Midbrain (tissue), 1 donor: ENCODE measurements at places on chromosomes 16 and 17.

DNA sequence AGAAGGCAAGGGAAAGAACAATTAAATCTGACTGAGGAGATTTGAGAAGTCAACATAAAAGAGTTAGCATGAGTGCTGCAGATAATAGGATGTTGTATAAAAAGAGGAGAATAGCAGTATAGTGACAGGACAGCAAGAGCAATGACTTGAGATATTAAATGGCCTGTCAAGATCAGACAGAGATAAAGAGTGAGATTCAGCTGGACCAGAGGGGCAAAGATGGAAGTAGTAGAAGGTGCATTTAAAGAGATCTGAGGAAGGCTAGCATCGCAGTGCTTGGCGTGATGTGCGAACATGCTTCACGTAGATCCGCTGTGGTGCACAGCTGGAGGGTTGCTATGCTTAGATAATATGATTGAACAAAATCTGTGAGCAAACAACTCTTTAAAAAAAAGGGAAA lies 1422.6 kb upstream of the CDH8 start:
- no peak for DNase-seq

- no peak for DNase-seq
These were observed 9.2 kb upstream of the GLIS2 start for GRCh38 chr16:4306470-4307214.

- DNase-seq: no peak
These were observed 104.0 kb downstream of the FOXL1 start for GRCh38 chr16:86682219-86682904.

DNA sequence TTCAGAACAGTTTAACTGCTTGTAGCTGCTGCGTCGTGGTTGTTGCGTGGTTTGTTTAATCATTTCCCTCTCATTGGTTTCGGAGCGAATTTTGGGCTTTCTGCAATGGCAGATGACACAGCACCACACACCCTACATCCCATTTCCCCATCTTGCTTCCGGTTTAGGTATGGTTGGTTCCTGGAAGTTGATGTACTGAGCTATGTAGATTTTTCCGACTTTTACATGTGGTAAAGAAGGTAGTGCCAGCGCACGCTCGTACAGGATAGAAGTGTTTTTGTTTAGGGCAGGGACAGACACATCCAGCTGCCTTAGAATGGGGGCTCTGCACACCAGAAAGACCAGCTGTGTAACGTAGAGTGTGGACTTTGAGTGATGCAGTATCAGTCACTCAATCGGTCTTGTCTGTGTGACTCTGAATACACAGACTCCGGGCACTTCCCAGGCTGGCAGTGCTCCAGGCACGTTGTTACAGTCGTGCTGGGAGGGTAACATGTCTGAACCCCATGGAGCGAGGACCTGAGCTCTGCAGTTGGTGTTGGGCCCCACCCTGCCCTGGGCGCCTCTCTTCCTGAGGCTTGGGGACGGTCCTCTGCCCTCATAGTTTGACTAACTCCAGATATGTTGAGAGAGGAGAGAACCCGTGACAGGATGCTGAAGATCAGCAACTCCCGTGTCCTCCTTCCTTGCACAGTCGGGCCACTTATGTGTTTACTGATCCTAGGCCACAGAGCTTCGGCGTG lies 172.0 kb upstream of the CHMP6 start:
- no peak for DNase-seq

- no peak for DNase-seq
These were observed 61.0 kb downstream of the PRMT7 start for GRCh38 chr16:68371706-68372380.

DNA sequence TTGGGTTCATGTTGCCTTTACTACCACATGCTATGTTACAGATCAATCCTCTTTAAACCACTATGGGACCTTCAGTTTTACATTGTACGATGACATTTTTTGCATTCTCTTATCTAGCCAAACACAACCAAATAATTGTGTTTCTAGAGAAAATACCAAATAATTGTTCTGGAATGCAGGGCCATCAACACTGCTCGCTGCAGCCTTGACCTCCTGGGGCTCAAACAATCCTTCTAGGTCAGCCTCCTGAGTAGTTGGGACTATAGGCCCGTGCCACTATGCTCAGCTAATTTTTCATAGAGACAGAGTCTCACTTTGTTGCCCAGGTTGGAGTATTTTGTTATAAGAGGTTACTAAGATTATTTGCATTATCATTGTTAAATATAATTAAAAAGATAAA lies 237.5 kb upstream of the PMFBP1 start:
- DNase-seq: no peak

DNA sequence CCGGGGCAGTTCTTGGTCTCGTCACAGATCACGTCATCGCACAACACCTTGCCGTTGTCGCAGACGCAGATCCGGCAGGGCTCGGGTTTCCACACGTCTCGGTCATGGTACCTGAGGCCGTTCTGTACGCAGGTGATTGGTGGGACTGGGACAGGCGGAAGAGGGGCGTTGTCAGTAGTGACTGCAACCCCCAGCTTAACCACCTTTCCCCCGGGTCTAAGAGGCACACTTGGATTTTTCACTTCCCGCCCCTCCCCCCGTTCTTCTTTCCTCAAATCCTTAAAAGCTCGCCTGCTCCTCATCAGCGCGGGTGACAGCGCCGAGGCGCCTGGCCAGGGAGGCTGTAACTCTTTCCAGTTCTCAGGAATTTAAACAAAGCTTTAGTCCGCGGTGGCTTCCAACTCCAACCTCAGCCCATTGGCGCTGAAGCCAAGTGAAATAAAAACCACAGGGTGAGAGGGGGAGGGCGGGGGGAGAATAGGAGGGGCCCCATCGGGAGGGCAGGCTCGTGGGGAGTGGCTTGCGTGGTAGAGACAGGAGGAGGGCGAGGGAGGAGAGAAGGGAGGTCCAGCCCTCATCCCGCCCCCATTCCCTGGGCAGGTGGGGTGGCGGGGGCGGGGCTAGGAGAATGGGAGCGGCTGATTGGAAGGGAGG lies 1.5 kb downstream of the COL1A1 start:
- peak; percentile 33 for DNase-seq

DNA sequence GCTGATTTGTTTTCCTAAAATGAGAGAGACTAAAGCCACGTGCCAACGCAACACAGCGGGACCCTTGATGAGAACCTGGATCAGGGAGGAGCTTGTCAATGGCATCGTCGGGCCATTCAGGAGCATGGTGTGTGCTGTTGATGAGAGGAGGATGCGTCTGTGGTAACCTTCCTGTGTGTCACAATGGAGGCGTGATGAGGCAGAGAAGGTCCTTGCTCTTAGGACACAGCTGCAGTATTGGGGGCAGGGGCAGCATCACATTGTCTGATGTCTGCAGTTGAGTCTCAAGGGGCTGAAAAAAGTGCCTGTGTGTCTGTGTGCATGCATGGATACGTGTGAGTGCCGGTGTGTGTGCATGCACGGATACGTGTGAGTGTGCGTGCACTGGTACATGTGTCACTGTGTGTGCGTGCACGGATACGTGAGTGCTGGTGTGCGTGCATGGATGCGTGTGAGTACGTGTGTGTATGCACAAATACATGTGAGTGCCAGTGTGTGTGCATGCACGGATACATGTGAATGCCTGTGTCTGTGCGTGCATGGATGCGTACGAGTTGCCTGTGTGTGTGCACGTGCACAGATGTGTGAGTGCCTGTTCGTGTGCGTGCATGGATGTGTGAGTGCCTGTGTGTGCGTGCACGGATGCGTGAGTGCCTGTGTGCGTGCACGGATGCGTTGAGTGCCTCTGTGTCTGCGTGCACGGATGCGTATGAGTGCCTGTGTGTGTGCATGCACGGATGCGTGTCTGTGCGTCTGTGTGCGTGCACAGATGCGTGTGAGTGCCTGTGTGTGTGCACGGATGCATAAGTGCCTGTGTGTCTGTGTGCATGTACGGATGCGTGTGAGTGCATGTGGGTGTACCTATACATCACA lies 39.3 kb downstream of the BAIAP2 start:
- DNase-seq: no peak

- no peak for DNase-seq
These were observed 90.4 kb downstream of the PARN start for GRCh38 chr16:14539631-14540030.

DNA sequence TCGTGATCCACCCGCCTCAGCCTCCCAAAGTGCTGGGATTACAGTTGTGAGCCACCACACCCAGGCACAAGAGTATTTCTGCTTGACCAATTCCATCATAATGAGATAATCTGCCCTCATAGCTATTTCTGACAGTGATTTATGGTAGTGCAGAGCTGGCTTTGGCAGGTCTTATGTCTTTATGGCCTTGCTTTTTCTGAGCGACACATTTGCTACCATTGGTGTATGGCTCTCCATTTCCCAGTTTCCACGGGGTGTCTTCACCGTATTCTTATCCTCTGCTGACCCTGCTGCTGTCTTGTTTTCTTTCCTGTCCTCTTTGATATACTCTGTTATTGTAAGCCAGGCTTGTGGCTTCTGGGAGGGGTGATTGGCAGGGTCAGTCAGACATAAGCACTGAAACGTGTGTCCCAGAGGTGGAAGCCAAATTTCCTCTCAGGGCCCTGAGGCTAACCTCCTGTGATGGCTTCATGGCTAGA lies 161.1 kb upstream of the TBX2 start:
- DNase-seq: no peak

DNA sequence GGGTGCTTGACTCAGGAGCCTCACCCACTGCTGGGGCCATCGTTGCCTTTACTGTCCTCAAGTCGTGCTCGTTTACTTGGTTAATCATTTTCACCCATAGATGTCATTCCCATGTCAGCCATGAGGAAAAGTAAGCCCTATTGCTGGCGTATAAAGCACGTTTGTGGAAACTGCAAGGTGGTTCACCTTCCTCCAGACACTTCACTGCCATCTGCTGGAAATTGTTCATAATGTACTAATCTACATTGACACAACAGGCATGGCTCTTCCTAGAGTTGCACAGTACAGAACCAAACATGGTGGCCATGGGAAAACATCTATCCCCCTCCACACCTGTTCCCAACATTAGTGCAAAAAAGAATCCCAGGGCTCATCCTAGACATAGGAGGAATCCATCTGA lies 116.6 kb downstream of the ZNF18 start:
- peak; percentile 26 for DNase-seq

- no peak for DNase-seq
These were observed 311.1 kb downstream of the XYLT1 start for GRCh38 chr16:17159617-17160016.

DNA sequence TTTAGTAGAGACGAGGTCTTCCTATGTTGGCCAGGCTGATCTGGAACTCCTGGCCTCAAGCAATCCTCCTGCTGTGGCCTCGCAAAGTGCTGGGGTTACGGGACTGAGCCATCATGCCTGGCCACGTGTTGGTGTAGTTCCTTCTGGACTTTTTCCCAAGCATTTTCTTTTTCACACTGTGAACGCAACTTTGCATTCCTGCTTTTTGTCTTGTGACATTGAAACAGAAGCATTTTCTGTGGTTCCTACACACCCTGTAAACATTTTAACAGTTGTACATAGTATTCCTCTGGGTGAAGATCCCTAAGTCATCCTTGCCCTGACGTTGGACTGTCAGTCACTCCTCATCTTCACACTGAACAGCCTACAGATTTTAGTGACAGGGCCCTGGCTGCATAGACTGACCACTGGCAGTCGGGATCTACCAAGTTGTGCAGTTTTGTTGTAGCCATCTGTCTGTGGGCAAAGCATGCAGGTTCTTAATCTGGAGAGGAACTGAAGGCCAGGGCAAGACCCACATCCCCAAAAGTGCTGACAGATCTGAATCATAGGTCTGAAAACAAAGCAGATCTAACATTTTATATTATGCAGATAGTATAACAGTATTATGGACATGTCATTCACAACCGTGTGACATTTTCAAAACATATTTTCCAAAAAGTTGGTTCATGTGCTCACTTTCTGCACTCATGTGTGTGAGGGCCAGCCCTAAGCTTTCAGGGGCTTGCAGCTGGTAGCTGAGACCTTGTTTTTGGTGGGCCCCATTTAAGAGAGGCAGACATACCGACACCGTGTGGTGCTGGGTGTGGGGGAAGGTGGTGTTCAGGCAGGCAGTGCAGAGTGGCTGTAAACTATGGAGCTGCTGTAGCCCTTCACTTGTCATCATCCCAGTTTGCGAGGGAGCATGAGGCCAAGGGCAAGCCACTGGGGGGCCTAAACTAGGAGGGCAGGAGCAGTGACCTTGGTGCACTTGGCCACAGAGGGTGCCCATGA lies 59.9 kb downstream of the EPN2 start:
- no peak for DNase-seq

- DNase-seq: no peak
These were observed 914 bp upstream of the GPRC5B start for GRCh38 chr16:19885451-19886072.

- no peak for DNase-seq
These were observed 110.7 kb downstream of the HS3ST3A1 start for GRCh38 chr17:13490906-13491482.

GRCh38 chr17:45823598-45823997 lies 21.1 kb upstream of the SPPL2C start:
- DNase-seq: no peak

DNA sequence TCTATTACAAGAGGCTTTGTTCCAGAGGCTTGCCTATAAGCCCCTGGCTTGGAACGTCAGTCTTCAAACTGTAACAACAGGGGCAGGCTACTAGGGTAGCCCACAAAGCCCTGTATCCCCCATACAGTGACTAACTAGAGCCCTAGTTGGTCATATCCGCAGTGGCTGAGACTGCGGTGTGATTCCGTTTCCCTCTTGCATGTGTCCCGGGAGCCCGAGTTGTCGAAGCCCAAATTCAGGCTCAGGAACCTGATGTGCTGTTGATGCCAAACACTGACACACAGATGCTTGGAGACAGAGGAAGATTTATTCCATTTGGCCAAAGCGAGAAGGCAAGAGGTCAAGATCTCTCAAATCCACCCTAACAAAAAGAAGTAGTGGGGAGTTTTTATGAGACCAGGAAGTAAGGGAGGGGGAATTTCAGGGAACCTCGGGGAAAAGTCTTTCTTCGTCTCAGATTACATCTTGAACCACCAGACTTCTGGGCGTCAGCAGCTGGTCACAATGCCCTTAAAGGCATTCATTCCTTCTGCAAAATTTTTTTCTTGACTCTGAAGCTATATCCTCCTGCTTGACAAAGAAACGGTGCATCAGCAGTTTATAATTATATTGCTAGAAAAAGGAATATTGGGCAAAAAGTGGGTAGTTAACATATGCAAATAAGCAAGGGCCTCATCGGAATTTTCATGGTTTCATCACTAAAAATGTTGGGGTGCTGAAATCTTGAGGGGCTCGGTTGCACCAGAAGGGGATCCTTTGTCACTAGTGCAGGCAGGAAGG lies 879 bp downstream of the SLFN5 start:
- DNase-seq: peak; percentile 54

GRCh38 chr16:65494609-65495008 lies 372.7 kb upstream of the CDH11 start:
- DNase-seq: no peak

- peak; percentile 51 for DNase-seq
These were observed 167.1 kb downstream of the HAPSTR1 start for GRCh38 chr16:9258423-9259051.

- DNase-seq: no peak
These were observed 14.3 kb downstream of the MLYCD start for GRCh38 chr16:83913245-83913633.
